ENCODE measurements at places on chromosomes 7 and 10.

GRCh38 chr10:61592581-61592980 lies 70.1 kb upstream of the CABCOCO1 start:
- DNase-seq = no peak

DNA sequence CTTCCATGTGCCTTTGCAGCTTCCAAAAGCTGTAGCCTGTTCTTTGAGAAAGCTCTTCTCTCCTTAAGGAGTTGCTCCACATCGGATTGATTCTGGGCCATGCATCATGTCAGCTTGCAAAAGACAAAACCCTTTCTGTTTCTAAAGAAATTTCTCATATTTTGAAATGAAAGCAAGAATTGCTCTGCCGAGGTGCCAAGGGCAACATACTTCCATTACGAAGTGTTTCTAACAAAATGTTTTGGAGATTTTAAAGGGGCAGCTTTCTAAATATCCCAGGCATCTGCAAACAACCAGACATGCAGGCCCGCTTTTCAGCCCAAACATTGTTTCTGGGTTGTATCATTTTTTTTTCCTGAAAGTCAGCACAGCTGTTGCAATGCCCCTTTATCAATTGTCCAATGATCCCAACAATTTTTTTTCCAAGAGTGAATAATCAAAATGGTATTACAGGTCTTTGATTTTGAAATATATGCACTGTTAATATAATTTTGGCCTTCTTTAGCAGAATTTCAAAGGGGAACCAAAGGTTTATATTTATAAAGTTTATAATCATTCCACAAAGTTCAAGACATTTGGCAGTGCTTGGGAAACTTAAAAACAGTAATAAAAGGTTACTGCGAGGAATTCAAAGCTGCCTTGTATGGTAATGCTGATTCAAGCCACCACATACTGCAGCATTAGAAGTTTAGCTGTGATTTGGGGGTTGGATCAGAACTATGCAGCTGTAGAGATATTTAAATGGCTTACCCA lies 61.0 kb downstream of the TES start:
- DNase-seq = no peak

DNA sequence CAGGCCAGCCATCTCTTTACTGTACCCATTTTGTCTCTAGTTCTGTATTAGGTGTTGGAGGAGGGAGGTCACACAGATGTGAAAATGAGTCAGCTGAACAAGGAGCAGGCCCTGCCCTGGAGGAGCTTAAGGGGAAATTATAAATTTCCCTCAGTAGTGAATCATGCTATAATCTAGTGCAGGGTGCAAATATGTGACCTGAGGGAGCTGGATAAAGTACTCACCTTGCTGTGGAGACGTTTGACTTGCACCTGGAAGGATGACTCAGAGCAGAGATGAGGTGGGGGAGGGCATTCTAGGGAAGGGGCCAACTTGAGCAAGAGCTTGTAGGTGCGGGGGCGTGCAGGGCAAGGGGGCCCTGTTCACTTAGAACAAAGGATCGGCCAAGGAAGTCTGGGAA lies 610.6 kb downstream of the SDK1 start:
- no peak for DNase-seq

- DNase-seq = no peak
Observed at GRCh38 chr10:82544377-82544776, 669.4 kb downstream of the NRG3 start.

- peak; percentile 63 for DNase-seq
Observed at GRCh38 chr7:158811461-158811860, 17.8 kb downstream of the ESYT2 start.

DNA sequence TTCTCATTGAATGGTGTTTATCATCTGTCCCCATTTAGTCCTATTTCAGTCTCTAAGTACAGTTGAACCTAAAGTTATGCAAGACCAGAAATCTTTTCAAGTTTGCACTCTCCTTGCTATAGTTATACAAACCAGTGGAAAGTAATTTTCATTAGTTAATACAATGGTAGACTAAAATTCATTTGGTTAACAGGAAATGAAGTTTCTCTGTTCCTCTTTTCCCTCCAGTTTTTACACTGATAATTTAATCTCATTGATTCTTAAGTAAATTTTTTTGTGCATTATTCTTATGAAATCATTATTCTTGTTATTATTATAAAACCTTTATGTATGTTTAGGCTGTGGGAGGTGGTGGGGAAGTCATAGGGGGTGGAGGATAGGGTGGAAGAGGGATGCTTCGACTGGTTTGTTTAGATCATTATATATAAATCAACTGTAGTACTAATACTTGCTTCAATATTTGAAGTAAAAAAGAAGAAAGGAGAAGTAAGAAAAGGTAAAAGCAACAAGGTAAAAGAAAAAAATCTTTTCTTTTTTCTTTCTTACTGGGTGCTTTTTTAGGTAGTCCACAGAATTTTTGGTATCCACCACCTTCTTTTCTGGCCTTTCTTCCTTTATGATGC lies 104.1 kb downstream of the GPR85 start:
- no peak for DNase-seq

DNA sequence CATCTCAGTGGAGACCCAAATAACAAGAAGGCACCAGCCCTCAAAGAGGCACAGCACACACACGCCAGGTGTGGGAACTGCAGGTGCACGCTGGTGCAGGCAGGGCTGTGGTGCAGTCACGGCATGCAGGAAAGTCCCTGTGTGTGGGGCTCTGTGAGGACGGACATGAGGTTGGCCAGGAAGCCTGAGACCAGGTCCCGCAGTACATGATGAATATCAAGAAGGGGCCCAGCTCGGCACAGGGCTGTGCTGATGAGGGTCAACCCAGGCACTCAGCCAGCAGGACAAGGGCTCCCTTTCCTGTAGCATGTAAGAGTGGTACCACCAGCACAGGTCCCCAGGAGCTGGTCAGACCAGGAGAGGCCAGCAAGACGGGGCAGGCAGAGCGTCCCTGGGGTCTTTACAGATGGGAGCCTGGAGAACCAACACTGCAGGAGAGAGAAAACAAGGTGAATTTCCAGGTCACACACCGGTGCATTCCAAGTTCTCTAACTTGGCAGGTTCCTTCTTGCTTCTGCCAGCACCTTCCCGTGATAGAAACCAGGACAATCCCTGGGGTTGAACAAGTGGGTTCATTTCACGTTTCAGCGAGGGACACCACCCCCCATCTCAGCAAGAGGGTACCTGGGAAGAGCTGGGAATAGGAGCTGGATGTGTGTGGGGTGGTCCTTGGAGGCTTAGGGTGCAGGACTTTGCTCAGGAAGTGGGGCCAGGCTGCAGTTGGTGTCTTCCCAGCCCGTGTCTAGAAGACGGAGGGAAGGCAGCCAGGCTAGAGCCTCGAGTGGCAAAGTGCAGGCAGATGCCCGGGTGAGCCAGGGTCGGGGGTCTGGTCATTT lies 244.8 kb upstream of the TCERG1L start:
- no peak for DNase-seq

GRCh38 chr10:33295851-33296250 lies 38.6 kb downstream of the NRP1 start:
- no peak for DNase-seq

GRCh38 chr10:122485670-122486069 lies 24.3 kb downstream of the HTRA1 start:
- no peak for DNase-seq

- no peak for DNase-seq
Observed at GRCh38 chr7:129496653-129497052, 5.7 kb upstream of the SMKR1 start.

- DNase-seq = no peak
Observed at GRCh38 chr7:25385506-25386136, 157.3 kb upstream of the NPVF start.

- no peak for DNase-seq
Observed at GRCh38 chr7:20238754-20239324, 21.7 kb upstream of the MACC1 start.
